Globus pallidus (tissue), 1 donor: ENCODE measurements at places on chromosomes 5 and 9.

GRCh38 chr9:93593144-93593658 lies 16.8 kb downstream of the PHF2 start:
- DNase-seq = no peak

GRCh38 chr5:32326216-32326772 lies 13.6 kb upstream of the MTMR12 start:
- DNase-seq = no peak

DNA sequence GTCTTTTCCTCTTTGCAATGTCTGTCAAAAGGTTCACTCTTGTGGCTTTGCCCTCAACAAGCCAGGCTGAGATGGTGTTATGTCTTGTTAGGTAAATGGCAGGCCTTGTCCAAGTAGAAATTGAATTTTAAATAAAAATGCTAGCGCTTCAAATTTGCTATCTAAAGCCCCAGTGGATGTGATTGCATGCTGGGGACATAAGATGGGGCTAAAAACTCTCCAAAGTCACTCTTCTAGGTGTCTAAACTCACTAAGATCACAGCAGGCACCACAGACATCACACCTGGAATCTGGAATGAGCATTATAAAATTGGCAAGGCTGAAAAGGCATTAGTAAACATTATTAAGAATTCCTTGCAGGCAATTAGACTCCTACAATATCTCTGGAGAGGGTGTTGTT lies 262.7 kb upstream of the CLINT1 start:
- no peak for DNase-seq

DNA sequence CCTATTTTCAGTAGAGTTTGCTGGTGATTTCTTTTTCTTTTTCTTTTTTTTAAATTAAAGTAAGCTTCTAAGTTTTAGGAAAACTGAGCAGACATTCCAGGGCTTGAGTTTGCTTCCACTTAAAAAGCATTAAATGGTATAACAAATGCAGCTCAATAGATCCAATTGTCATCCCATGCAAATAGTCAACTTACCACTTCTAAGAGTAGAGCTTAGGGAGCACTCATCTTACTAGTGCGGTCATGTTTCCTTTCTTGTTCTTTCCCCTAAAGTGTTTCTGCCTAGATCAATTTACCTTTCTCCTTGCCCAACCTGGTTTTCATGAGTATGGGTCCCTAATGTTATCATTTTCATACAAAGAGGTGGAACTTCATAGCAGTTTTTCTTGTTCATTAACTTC lies 13.0 kb upstream of the CEP120 start:
- DNase-seq = no peak

- no peak for DNase-seq
Observed at GRCh38 chr5:149679876-149680809, 50.0 kb upstream of the PPARGC1B start.

- no peak for DNase-seq
Observed at GRCh38 chr5:83914199-83914598, 193.5 kb upstream of the HAPLN1 start.
